ENCODE measurements at places on chromosomes 6 and 20.
A peak's percentile ranks its signal among the peaks of the same experiment; 100 is the strongest.

GRCh38 chr6:83417880-83418663, 12.8 kb downstream of the ME1 start:
- no peak for DNase-seq

- DNase-seq = no peak
Observed at GRCh38 chr20:44271915-44272663, 25.0 kb downstream of the GDAP1L1 start.

DNA sequence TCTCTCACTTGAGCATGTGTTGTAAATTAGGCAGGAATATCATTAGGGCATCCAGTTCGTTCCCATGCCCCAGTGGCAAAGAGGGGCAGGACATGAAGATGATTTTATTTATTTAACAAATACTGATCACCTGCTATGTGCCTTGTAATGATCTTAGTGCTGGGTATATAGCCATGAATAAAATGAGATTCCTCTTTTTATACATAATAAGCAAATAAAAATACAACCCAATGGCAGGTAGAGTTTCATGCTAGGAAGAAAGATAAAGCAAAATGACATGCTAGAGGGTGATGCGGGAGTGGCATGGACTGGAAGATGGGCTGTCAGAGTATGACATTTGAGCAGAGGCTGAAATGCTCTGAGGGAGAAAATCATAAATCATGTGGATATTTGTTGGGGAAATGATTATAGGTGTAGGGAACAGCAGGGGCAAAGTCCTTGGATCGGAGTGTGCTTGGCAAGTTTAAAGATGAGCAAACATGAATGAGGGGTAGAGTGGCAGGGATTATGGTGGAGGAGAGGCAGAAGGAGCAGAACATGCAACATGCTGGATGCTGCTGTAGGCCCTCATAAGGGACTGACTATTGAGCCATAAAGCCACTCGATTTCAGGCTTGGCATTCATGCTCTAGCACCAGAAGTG, 342.1 kb downstream of the PLCB1 start:
- no peak for DNase-seq

DNA sequence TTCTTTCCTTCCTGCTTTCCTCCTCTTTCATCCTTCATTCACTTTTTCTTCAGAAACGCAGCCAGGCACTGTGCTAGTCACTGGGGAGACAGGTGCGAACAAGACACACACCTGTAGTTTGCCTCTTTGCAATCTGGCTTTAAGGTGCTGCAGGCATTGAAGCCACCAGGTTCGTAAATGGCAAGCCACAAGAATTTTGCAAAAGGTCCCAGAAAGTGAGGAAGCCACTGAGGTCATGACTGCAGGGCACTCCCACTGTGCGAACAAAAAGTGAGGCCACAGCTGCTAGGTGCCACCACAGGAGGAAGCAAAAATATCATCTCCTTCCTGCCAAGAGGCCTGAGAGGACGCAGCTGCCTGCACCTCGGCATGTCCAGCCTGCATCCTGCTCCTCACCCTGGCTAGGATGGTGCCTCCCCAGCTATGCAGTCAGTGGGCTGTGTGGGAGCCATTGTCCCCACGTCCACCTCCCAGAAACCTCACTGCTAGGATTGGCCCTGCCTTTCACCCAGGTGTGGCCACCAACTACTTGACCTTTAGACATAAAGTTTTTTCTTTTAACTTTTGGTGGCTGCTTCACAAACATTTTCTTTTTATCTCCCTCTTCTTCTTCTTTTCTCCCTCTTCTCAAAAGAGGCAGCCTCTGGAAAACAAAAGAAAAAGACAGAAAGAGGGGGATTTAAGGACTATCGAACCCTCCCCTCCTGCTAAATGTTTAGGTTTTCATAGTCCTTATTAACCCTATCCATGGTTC, 230.8 kb downstream of the BCAS1 start:
- no peak for DNase-seq

- DNase-seq = no peak
Observed at GRCh38 chr6:82268301-82268846, 20.8 kb upstream of the IBTK start.

DNA sequence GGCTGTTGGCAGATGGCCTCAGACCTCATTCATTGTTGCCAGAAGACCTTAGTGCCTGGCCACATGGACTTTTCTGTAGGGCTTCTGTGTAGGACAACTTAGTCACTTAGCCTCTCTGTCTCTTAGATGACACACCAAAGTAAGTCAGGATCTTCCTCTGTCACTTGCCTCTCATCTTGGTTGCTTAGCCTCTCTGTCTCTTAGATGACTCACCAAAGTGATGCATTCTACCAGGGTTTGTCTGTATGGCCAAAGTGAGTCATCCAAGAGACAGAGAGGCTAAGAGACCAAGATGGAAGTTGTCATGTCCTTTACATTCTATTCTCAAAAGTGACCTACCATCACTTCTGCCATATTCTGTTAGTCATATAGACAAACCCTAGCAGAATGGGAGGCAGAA, 255.9 kb upstream of the DEFB112 start:
- no peak for DNase-seq

DNA sequence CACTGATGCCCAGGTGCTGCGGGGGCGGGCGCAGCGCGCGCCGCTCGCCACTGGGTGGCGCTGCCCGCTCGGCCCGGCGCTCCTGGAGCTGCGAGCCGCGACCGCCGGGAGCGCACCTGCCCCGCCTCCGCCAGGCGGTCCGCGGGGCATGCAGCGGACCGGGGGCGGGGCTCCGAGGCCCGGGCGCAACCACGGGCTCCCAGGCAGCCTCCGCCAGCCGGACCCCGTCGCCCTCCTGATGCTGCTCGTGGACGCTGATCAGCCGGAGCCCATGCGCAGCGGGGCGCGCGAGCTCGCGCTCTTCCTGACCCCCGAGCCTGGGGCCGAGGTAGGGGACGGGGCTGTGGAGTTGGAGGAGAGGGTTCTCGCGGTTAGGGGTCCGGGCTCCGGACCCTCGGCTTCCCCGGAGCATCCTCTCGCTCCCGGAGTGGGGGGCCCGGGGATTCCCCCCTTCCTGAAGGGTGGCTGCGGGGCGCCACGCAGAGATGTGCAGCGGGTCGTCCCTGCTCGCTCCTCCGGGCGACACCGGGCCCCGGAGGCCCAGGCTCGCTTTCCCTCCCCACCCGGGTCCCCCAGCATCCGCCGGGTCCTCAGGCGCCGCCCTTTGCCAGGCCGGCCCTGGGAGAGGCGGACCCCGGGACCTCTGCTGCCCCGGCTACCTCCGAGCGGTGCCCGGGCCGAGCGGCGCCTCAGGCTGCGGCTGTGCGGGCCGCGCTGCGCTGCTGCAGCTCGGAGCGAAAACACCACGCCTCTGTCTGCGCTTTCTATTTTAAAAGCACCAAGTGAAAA, at the start of gene BCAS4:
TSS of gene BCAS4 (plus strand) at position 216 of the 789 bp plus-strand sequence. CDS start at position 239, 23 bp downstream.
- DNase-seq = peak; percentile 58

GRCh38 chr20:58659841-58660240, 8.8 kb downstream of the STX16 start:
- DNase-seq = no peak

DNA sequence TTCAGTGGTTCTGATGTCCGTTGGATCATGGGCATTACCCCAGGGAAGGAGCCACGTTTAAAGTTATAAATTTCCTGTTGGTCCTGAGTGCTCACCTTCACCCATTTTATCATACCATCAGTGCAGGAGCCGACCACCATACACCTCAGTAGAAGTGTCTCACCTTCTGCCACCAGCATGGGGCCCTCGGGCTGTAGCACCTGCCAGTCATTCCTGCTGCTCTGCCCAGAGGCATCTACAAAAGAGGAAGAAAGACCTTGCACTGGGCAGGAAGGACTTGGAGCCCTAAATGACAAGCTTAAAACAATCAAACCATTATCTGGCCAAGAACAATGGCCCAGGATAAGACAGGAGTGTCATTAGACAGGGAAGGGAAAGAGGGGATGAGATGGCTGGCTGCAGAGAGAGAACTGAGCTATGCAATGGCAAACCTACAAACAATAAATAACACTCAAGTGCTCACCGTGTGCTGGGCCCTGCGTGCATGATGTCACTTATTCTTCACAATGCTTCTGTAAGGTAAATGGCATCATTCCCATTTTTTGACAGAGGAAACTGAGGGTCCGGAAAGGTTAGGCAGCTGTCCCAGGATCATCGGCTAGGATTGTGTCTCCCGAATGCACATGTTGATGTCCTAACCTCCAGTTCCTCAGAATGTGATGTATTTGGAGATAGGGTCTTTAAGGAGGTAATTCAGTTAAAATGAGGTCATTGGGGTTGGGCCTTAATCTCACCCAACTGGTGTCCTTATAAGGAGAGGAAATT, 11.2 kb downstream of the SIRPB2 start:
- no peak for DNase-seq

DNA sequence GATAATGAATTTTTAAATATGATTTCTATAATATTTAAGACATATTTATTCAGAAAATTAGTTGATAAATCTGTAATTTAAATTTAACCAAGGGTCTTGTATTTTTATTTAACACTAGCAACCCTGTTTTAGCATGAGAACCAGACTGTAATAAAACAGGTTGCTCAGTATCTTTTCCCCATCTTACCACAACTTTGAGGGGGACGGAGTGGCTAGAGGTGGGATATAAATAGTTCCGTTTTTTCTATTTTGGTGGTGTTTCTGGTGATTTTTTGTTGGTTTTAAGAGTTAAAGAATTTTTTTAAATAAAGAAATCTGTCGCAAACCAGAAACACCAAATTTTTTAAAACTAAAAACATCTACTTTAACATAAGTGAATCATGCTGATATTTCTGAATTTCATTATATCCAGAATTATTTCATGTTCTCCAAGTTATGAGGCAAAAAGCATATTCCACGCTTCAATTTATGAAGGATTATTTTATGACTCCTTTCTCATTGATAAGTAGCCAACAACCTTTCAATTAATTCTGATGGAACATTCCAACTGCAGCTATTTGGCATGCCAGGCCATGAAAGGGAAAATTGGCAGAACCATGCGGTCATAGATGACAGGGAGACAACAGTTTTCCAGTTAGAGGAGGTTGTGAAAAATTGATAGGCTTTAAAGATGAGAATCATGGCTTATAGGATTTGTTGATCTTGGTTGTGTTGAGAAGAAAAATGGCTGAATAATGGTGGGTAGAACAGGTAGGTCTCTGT, 151.9 kb upstream of the CARMIL1 start:
- DNase-seq = no peak

DNA sequence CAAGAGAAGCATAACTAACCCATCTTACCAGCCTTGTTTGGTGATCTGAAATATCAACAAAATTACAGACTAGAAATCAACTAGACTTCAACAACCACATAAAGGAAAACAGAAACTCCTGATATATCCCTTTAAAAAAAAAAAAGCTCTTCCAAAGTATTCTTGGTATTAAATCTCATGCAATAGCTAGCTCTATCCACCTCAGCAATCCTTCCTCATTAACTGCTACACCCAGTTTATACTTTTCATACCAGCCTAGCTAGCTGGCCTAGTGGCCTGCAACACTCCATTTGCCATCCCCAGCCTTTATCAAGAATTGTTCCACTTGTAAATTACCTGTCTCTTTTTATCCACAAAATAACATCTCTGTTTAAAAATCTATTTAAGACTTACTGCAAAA, 69.0 kb downstream of the BACH2 start:
- DNase-seq = no peak

DNA sequence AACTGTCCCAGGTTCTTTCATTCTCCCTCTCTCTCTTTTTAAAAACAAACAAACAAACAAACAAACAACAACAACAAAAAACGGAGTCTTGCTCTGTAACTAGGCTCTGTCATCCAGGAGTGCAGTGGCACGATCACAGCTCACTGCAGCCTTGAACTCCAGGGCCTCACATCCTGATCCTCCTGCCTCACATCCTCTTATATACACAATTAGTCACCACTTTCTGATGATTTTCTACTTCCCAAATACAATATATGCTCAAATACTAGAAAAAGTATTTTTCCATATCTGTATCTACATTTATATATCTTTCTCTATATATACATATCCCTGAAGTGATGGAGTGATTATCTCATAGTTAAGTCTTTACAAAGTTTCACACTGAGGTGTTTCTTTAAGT, 170.7 kb downstream of the EPHA7 start:
- no peak for DNase-seq

- peak; percentile 43 for DNase-seq
Observed at GRCh38 chr20:20837574-20838021, 125.2 kb upstream of the RALGAPA2 start.

GRCh38 chr20:33992145-33992922, 1.4 kb upstream of the RALY start:
- DNase-seq = no peak

GRCh38 chr20:59559863-59560262, 44.5 kb upstream of the PHACTR3 start:
- no peak for DNase-seq

DNA sequence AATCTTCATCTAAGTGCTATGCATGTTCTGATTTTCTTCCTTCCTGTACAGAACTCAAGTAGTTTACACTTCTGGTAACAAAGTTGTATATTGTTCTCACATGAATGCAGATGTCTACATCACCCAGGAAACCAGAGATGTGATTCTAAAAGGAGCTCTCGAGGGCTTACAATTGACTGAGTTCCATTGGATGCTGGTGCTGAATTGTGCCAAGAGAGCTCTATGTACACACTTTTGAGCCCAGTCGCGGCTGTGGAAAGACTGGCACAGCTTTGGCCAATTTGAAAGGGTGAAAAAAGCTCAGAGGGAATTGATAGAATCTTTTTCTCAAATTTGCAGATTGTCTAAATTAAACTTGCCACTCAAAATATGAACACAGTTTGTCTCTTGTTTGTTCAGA, 340.7 kb downstream of the LMBRD1 start:
- no peak for DNase-seq

DNA sequence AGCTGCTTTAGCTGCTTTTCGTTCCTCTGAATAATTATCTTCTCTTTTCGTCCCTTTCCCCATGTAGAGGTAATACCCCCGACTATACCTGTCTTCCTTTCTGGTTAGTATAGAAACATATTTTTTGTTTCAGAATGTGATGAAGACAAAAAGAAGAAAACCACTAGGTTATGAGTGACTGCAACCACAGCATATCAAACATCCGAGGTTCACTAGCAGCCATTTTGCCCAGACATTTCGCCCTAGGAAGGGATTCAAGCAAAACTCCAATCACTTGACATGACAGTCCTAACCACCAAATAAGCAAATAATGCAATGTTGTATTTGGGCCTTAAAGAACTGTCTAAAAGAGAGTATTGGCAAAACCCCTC, 9.4 kb downstream of the SNX5 start:
- DNase-seq = no peak

DNA sequence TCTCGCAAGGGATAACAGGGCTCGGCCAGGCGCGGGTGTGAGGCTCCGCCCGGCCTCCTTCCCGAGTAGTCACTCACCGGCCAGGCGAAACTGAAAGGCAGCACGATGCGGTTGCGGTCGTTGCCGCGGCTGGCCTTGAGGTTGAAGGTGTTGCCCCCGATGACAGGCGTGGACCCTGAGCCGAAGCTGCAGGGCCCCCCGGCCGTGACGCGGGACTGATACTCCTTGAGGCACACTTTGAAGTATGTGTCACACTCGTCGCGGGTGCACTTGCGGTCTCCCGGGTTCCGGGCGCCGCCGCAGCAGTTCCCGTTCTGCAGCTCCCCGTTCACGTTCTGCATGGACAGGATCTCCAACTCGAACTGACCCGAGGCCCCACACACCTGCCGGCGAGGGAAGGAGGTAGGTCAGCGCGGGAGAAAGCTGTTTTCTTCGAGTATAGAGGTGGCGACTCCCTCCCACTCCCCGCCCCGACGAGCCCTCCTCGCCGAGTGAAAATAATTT, 1.1 kb downstream of the JAG1 start:
- peak; percentile 45 for DNase-seq

Data from GOT3 (cell line).